Trophoblast cell (in vitro differentiated cells and primary cell): ENCODE measurements at places on chromosomes 13 and 19.

- H3K4me3 ChIP-seq = no peak overlapping the region
- peaks cover 7% of the 10 kb centered on the region for H3K36me3 ChIP-seq
- no peaks in the 10 kb centered on the region for H3K27me3 ChIP-seq
- peaks cover 3% of the 10 kb centered on the region for H3K4me1 ChIP-seq
- H3K27ac ChIP-seq = no peak overlapping the region
Observed at GRCh38 chr13:36332986-36333385, 13.2 kb downstream of the SPART start.

DNA sequence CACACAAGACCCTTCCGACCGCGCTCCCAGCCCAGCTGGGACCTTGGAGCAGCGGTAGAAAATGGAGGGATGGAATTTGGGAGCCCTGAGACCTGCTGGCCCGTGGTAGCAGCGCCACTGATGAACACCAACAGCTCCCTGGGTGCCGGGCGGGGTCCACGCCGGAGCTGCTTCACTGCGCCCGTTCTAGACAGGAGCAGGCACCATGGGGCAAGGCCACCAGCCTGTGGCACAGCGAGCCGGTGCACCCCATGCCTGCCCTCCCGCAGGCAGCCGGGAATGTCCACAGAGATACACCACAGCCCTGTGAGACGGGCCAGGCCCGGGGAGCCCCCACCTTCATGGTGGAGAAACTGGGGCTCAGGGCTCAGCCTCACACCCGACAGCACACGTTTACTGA, 9.9 kb upstream of the SHC2 start:
- H3K27me3 ChIP-seq = no peaks in the 10 kb centered on the region
- no peaks in the 10 kb centered on the region for H3K36me3 ChIP-seq
- H3K27ac ChIP-seq = no peak overlapping the region
- DNase-seq = no peak

DNA sequence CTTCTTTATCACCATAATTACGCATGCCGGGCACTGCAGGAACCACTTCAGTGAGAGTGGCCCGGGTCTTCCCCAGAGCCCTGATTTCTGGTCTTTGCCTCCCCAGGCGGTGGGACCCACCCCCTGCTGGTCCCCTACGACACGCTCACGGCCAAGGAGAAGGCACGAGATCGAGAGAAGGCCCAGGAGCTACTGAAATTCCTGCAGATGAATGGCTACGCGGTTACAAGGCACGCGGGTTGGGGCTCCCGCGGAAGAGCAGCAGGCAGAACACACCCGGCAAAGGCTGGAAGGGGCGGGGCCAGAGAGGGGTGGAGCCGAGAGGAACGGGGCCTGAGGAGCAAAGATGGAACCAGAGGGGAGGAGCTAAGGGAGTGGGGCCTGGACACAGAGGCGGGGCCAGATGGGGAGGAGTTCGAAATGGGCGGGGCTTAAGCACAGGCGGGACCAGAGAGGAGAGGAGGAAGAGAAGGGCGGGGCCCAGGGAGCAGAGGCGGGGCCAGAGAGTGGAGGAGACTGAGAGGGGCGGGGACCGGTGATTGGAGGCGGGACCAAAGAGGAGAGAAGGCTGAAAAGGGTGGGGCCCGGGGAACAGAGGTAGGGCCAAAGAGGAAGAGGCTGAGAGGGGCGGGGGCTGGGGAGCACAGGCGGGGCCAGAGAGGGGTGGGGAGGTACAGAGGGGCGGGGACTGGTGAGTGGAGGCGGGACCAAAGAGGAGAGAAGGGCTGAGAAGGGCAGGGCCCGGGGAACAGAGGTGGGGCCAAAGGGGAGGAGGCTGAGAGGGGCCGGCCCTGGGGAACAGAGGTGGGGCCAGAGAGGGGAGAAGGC, 73.4 kb downstream of the RYR1 start:
- no peaks in the 10 kb centered on the region for H3K27me3 ChIP-seq
- DNase-seq = peak; percentile 81
- no peaks in the 10 kb centered on the region for H3K36me3 ChIP-seq
- H3K4me3 ChIP-seq = no peak overlapping the region

DNA sequence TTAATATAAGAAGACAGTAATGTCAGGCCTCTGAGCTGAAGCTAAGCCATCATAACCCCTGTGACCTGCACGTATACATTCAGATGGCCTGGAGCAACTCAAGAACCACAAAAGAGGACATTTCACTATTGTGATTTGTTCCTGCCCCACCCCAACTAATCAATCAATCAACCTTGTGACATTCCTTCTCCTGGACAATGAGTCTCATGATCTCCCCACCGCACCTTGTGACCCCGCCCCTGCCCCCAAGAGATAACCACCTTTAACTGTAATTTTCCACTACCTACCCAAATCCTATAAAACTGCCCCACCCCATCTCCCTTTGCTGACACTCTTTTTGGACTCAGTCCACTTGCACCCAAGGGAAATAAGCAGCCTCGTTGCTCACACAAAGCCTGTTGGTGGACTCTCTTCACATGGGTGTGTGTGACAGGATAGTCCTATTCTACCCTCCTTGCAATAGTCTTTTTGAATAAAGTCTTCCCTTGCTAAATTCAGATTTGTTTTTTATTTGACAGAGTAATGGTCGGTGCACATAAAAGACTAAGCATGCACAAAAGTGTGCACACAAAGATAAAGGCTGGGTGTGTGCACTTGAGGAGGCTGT, 14.0 kb downstream of the CD70 start:
- no peak for DNase-seq
- H3K4me3 ChIP-seq = no peak overlapping the region
- H3K4me1 ChIP-seq = no peaks in the 10 kb centered on the region
- no peaks in the 10 kb centered on the region for H3K27me3 ChIP-seq
- no peaks in the 10 kb centered on the region for H3K36me3 ChIP-seq
- no peak overlapping the region for H3K27ac ChIP-seq

DNA sequence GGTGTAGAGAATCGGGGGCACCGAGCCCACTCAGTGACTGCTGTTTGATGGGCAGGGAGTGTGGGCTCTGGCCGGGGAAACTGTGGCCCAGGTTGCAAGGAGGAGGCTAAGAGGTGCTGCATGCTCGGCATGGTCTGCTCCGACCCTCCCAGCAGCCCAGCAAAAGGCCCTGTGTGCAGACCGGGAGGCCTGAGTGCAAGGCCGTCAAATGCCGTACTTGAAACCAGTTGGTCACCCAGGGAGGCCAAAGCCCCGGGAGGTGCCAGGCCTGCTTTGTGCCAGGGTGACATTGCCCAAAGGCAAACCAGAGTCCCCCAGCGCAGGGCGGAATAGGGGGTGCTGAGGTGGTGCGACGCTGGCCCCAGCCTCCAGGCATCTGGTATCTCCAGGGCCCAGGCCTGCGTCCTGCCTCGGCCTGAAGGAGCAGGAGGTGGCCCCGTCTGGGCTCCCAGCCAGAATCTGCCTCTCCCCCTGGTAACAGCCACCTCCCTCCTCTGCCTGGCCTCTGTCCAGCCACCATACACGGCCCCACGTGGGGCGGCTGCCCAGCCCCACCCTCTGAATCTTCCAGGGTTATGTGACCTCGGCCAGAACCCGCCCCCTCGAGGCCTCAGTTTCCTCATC, 4.0 kb downstream of the PIK3R2 start:
- H3K27ac ChIP-seq = no peak overlapping the region
- H3K4me3 ChIP-seq = no peak overlapping the region
- H3K36me3 ChIP-seq = peaks cover 32% of the 10 kb centered on the region
- no peaks in the 10 kb centered on the region for H3K27me3 ChIP-seq
- H3K4me1 ChIP-seq = peaks cover 17% of the 10 kb centered on the region
- DNase-seq = no peak

DNA sequence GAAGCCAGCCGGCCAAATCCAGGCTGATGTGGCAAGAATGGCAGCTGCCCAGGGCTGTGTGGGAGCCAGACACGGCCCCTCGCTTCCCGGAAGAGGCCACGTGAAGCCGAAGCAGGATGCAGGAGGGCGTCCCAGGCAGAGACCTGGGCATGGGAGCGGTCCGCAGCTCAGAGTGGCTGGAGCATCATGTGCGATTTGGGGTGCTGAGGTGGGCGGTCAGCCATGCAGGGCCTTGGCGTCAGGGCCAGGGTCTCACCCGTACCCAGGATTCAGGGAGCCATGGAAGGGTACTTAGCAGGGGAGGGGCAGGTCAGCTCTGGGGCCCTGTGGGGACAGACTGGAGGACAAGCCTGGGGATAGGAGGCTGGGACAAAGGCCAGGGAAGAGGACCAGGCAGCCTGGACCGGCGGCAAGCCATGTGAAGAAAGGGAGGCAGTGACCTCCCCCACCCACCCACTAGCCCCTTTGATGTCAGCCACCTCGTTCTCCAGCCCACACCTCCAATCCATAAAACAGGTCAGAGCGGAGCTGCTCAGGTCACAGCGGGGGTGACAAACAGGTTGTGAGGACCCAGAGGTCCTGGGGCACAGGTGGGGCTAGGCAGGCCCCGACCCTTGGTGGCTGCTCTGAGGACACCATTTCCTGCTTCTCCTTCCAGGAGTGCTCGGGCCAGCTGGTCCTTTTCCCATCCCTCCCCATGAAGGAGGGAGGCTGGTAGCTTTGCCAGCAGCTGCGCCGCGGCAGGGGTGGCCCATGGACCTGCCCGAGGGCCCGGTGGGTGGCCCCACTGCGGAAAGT, 2.3 kb downstream of the KASH5 start:
- H3K4me3 ChIP-seq = no peak overlapping the region
- no peaks in the 10 kb centered on the region for H3K27me3 ChIP-seq
- no peak for DNase-seq
- no peak overlapping the region for H3K27ac ChIP-seq
- no peaks in the 10 kb centered on the region for H3K36me3 ChIP-seq
- no peaks in the 10 kb centered on the region for H3K4me1 ChIP-seq

DNA sequence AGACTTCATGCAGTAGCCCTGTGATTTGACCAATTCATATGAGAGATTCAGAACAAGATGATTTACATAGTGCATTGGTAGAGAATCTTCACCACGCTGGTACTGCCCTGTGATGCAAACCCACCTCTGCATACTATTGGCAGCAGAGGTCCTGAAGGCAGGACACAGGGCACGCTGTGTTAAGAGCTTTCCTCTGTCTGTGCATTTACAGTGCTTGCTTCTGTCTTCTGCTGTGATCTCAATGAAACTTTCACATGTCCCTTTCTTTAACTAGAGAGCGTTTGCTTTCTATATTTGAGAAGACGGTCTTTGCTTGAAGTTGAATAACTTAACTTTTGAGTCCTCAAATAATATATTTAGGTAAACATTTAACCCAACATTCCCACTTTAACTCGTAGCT, 219.0 kb upstream of the SPRY2 start:
- DNase-seq = no peak
- H3K27me3 ChIP-seq = no peaks in the 10 kb centered on the region
- H3K4me3 ChIP-seq = no peak overlapping the region
- peaks cover 3% of the 10 kb centered on the region for H3K4me1 ChIP-seq
- no peak overlapping the region for H3K27ac ChIP-seq
- no peaks in the 10 kb centered on the region for H3K36me3 ChIP-seq

DNA sequence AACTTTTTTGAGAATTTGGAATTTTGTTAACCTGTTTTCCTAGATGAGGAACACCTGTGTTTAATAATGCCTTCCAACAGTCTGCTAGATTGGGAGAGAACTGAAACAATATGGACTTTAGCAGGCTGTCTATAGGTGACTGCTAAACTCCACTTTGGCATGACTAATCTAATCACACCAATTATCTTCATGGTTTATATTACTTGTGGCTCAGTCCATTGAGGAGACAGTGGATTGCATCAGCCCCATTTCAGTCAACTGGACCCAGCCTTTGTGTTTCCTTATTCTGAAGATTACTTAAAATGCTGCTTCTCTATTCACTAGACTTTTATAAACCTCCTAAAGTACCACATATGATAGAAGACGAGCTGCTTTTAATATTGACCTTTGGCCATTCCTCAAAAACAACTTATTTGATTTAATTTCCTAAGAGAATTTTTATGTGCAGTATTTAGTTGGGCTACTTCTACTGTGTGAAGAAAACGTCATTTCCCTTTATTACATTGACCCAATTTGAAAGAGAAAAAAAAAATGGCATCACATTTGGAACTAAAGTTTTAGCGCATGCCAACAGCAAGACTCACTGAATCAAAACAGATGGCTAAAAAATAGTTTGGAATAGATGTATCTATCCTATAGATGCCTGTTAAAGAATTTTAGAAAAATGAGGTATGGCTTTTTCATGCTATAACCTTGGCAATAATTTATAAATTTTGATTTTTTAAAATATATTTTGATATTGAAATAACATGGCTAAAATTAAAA, 295.8 kb downstream of the NDFIP2 start:
- no peaks in the 10 kb centered on the region for H3K36me3 ChIP-seq
- H3K27me3 ChIP-seq = no peaks in the 10 kb centered on the region
- no peaks in the 10 kb centered on the region for H3K4me1 ChIP-seq
- DNase-seq = no peak
- no peak overlapping the region for H3K27ac ChIP-seq
- H3K4me3 ChIP-seq = no peak overlapping the region

DNA sequence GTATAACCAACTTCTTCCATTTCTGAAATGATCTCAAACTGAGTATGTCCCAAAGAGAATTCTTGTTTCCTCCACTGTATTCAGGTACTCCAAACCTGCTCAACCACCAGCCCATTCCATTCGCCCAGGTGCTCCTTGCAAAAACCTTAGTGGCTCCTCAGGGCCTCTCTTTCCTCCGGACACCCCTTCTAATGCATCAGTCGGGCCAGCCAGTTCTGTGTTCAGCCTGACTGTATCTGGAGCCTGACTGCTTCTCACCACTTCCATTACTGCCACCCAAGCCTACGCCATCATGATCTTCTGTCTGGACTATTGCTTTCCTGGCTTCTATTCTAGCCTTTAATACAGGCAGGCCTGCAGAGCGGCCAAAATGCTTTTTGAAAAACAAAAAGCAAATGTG, 1.5 kb downstream of the PHF11 start:
- H3K27ac ChIP-seq = no peak overlapping the region
- H3K4me3 ChIP-seq = no peak overlapping the region
- H3K27me3 ChIP-seq = no peaks in the 10 kb centered on the region

- H3K36me3 ChIP-seq = no peaks in the 10 kb centered on the region
- no peak overlapping the region for H3K4me3 ChIP-seq
- no peak overlapping the region for H3K27ac ChIP-seq
- no peaks in the 10 kb centered on the region for H3K4me1 ChIP-seq
Observed at GRCh38 chr13:42720858-42721219, 60.5 kb upstream of the FAM216B start.
